HuH-7.5 (cell line): ENCODE measurements at places on chromosomes 12 and 14.

GRCh38 chr12:49642370-49642802, 19.0 kb downstream of the PRPF40B start:
- DNase-seq = no peak

DNA sequence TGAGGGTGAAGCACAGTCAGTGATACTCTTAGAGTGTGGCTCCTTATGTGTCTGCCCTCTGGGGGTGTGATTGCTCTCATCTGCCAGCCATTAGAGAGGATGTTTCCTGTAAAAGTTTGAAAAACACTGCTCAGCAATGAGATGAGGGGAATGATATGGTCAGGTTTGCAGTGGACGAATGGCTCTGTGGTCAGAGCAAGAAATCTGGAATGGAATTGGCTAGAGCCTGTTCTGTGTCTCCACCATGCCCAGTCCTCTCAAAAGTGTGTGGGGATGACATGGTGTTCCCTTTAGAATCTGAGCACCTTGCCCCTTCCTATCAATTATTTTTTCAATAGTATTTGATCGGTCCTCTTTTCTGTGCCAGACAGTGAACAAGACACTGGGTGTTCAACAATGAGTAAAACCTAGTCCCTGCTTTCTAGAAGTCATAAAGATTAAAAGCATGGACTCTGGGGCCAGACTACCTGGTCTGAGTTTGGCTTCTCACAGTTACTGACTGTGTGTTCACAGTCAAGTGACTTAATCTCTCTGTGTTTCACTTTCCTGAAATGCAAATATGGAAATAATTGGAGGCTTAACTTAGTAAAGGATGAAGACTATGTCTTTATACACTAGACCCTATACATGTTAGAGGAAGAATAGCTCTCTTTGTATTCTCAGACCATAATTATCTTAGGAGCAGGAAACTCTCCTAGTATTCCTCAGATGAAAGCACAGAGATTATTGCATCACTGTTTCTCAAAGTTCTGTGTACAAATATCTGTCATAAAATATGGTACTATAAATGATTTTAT, 1.6 kb downstream of the ACSS3 start:
- no peak for DNase-seq

DNA sequence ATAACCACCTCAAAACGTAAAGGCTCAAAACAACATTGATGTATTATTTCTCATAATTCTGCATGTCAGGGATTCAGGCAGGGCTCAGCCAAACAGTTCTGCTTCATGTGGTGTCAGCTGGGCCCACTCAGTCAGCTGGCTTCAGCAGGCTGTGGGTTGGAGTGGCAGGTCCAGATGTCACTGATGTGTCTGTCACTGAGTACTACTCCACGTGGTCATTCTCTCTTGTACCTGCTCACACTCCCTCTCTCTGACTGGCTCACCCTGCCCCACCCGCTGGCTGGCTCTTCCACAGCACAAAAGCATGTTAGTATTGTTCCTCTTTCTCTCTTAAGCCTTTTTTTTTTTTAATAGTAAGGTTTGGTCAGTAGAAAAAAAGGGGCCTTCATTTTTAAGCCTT, 182.4 kb downstream of the DICER1 start:
- DNase-seq = no peak

- no peak for DNase-seq
These were observed 1.2 kb downstream of the CDKL1 start for GRCh38 chr14:50395448-50395847.

DNA sequence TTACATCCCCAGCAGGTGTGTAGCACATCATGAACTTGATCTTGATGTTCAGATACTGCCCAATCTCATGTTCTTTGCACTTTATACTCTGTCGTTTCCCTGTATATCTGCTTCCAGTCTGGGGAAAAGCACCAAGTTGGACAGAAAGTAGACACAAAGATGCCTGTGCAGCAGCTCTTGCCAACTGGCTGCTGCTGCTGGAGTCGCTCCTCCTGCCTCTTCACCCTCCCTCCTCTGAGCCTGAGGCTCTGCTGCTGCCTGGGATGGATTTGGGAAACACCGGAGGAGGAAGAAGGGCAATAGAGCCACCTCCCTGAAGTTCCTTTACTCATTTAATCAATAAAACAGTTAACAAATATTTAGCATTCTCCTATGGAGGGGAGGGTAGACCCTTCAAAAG, 32.4 kb downstream of the ADCK1 start:
- DNase-seq = no peak

DNA sequence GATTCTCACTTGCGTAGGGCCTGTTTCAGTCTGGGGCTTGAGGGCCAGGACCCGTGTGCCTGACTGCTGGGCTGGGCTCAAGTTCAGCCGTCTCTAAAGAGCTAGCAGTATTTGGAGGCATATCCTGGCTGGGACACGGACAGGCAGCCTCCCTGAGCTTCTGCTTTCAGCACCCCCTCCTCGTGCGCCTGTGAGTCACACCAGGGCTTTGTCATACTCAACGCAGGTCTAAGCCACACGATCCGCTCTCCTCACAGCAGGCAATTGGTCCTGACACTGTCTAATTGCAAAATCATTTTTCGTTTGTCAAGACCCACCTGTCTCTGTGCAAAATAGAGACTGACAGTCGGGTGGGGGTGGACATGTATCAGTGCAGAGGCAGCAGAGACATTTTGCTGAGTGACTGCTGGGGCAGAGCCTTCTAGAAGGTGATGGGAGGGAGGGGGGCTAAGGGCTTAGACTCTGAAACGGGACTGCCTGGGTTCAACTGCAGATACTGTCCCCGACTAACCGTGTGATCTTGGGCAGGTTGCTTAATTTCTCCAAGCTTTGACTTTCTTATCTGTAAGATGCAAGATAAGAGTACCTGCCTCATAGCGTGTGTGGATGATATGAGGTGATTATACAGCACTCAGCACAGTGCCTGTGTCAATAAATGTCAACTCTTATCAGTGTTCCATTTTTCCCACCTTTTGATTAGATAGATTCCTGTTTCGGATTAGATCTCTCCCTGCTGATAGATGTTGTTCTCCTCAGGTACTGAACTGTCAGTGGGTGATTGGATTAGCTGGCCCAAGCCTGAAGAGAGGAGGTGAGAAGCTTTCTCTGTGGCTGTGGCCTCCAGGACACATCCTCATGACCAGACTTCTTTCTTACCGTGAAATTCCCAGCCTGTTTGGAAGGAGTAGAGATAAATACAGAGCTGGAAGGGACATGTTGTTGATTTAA, 53.1 kb downstream of the KCNA1 start:
- DNase-seq = no peak

GRCh38 chr12:109606320-109607028, 32.9 kb downstream of the MVK start:
- DNase-seq = no peak

DNA sequence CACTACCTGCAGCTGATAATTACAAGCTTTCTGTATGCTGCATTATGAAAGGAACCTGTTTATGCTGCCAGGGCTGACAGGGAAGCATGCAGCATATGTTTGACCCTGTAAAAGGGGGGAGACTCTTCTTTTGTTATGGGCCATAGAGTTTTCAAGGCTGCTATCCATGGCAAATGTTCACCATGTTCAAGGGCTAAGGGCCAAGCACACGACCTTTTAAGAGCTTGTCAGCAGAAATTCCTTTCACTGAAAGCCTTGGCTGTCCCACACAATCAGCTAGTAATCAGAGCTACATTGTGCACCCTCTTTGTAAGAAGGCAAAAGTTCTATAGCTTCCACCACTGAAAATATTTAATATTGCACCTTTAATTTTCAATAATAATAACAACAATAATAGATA, 74.2 kb upstream of the MBIP start:
- no peak for DNase-seq

DNA sequence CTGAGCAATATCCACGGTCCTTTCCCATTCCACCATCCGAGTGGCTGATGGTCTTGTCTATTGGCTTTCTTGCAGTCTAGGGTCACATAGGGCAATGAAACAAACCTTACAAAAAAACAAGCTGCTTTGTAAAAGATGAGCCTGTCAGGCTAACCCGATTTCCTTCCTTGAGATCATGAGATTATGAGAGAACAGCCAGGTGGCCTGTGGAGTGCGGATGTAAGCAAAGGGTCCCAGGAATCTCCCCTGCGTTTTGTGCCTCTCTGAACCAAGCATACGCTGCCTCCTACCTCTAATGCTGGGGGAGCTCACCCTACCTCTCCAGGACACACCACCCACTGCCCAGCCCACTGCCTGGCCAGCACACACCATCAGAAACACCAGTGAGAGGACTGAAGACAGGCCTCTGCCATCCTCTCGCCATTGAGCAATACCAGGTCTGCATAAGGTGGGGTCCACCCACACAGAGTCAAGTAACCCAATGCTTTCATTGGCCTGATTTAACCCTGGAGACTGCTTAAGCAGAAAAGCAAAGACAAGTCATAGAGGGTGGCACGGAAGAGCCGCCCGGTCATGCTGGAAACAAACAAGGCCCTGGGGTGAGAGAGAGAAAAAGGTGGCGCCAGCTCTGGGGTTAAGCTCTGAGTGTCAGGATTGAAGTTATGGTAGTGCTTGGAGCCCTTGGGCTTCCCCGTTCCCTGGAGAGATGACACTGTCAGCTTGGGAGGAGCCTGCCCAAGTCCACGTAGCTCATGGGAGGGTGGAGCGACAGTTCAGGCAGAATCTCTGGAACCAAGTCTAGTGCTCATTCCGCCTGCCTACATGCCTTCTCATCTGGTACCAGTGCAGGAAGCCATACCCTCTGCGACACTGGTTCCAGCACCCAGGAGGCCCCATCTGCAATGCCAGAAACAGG, 46.6 kb downstream of the CALM1 start:
- DNase-seq = no peak

GRCh38 chr12:74751441-74751840, 213.8 kb downstream of the ATXN7L3B start:
- DNase-seq = no peak

DNA sequence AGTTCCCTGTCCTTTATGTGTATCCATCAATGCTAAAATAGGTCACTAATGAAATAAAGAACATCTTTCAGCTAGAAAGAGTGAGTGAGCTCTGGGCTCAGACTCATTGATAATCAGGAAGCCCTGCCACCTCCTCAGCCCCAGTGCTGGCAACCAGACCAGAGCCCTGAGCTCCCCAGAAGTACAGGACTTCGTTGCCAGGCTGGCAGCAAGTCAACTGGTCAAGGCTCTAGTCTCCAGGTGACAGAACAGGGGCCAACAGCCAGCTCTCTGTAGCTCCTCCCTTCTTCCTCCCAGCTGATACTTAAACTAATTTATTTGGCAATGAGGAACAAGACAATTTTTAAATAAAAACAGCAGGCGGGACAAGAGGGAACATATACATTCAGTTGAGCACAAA, 145.3 kb downstream of the EGLN3 start:
- no peak for DNase-seq

- DNase-seq = no peak
These were observed 6.5 kb upstream of the TBX3 start for GRCh38 chr12:114690267-114691135.

- no peak for DNase-seq
These were observed 25.8 kb upstream of the LRTM2 start for GRCh38 chr12:1794440-1795090.

DNA sequence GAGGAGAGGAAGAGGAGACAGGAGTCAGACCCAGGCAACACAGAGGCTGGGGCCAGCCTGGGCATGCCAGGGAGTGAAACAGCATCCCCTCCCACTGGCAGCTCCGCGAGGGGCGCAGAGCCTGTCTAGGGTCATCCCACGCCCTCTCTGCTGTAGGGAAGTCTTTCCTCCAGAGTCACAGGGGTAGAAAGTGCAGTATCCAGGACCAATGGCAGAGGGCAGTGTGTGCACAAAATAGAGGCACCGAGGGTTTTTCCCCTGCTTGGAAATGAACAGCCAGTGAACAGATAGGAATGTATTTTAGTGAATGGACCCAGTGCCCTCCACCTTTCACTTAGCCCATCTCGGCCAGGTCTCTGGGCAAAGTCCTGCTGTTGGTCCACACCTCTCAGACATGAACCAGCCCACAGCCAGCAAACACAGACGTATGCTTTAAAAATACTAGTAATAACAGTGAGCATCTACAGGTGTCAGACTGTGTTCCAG, 9.4 kb upstream of the KRT74 start:
- DNase-seq = peak; percentile 68

- DNase-seq = no peak
These were observed 79.2 kb downstream of the HECTD4 start for GRCh38 chr12:112303004-112303403.
